Gastroesophageal sphincter (tissue), 4 donors: ENCODE measurements at places on chromosomes 2 and 18. TPM values are rescaled to one million over a fixed set of nuclear protein-coding genes. Genes with fewer than 3 reads are reported as not detected.
A peak's percentile ranks its signal among the peaks of the same experiment; 100 is the strongest.

DNA sequence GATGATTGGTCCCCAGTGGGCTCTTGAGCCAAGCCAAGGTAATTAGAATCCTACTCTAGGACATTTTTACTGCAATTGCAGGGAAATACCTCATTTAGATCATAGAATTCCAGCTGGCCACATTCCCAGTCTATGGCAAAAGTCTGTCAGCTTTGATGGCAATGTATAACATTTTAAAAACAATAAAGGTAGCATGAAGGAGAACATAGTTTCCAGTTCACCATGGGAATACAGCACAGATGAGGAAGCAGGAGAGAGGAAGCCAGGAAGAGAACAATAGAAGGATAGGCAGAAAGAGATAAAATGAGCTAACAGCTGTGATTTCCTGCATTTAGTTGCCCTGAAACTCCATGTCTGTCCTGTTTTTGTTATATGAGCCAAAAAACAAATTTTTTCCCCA, 897.3 kb upstream of the DDX18 start:
- no peak for ATAC-seq

DNA sequence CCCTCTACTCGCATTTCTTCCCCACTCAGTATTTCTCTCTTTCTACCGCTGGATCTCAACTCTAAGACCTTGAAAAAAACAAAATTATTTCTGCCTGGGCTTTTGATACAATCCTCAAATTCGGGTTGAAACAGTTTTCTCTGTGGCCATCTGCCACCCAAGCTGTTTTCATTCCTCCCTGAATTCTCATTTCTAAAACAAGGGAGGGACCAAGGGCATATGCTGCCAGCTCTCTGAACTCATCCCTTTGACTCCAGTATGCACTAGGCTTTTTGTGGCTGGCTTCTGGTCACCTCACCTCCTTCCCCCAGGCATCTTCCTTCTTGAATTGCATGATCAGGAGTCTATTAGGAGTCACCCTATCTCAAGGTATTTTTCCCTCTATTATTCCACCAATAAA, 49.5 kb downstream of the CCDC148 start:
- no peak for ATAC-seq

DNA sequence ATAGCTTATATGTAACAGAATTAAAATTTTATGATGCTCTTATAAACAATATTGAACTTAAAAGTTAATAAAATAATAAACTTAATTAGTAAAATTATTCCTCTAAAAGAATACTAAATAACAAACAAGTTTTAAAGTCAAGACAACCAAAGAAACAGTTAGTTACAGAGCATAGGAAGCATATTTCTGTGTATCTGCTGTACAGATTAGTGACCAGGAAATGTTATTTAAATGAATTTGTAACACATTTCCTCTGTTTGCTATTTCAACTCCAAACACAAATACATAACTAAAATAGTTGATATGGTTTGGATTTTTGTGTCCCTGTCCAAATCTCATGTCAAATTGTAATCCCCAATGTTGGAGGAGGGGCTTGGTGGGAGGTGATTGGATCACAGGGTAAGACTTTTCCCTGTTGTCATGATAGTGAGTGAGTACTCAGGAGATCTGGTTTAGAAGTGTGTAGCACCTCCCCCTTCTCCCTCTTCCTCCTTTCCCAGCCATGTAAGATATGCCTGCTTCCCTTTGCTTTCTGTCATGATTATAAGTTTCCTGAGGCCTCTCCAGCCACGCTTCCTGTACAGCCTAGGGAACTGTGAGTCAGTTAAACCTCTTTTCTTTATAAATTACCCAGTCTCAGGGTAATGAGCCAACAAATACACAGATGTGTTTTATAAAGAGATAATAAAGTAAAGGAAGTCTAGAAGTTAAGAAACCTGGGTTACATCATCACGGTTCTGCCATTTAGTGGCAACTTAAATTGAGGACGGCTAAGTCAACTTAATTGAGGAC, 51.8 kb downstream of the ROCK2 start:
- no peak for ATAC-seq

GRCh38 chr2:156896294-156896693, 361.2 kb upstream of the GALNT5 start:
- ATAC-seq, result no peak

DNA sequence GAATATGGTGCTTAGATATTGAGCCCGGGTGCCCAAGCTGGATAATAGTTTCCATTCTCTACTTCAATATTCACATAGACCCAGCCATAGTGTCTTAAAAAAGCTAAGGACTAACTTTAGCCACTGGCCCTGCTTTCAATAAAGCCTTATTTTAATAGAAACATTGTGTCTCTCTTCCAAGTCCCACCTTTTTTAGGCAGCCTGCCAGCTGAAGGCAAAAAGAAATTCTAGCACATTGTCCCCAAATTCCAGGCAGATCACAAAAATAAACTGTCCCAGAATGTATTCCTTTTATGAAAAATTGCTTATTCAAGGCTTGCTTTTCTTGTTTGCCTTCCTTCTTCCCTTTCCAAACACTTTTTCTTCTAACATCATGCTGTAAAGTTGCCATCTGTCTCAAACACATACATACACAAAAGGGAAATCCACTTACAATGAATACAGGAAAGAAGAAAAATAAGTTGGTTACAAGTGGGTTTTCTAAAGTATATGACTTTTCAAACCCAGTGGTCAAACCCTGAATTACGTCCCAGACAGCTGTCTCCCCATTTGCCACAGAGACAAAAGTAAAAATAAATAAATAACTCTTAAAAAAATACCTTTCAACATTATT, 778.5 kb downstream of the BCL11A start:
- no peak for ATAC-seq

DNA sequence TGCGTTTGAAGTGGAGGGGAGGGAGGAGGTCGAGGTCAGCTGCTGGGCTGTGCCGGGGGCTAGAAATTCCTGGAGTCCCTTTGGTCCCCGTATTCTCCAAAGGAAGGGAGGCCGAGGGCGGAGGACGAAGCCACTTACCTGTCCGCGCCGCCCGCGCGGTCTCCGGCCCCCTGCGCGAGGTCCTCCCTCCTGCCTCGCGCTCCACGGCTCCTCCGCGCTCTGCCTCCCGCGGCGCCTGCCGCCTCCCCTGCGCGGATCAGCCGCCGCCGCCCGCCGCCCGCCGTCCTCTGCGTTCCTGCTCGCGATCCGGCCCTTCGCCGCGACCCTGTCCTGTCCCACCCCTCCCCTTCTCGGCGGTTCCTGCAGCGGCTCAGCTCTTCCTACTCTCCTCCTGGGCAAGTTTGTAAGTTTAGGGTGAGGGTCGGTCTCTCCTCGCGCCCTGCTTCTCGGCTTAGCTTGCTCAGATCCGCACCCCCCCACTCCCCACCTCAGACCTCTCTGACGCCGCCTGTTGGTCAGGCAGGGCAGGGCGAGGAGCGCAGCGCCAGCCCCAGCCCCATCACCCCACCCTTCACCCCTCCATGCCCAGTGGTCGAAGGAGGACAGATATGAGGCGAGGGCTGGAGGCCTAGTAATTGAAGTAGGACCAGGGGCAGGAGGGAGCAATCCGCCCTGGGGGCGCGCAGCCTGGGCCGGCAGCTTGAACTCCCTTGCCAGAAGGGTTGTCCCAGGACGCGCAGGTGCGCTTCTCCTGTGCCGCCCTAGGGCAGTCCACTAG, 9.7 kb upstream of the SKOR2 start:
- ATAC-seq, result no peak

- ATAC-seq, result no peak
Measured at GRCh38 chr18:2337552-2338141, 233.7 kb downstream of the METTL4 start.

DNA sequence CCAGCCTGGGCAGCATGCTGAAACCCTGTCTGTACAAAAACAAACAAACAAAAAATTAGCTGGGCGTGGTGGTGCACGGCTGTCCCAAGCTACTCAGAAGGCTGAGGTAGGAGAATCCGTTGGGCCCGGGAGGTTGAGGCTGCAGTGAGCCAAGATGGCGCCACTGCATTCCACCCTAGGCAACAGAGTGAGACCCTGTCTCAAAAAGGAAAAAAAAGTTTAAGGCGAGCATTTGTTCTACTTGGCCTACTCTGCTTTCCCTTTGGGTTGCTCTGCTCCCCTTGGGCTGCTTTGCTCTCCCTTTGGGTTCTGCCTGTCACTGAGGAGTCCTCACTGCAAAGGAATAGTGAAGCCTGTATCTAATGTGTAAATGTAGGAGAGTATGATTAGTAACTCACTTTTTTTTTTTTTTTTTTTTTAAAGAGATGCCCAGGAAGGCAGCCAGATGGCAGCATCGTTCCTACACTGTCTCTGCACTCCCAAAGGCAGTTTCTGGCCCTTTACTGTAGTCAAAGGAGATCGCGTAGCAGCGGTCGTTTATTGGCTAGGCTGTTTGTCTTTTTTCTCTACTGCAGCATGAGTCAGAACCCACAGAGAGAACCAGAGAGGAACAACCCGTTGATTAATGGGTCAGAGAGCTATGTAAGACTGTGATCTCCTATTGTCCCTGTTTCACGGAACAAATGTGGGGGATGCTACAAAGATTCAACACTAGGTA, 118.3 kb upstream of the CWC22 start:
- ATAC-seq, result no peak

DNA sequence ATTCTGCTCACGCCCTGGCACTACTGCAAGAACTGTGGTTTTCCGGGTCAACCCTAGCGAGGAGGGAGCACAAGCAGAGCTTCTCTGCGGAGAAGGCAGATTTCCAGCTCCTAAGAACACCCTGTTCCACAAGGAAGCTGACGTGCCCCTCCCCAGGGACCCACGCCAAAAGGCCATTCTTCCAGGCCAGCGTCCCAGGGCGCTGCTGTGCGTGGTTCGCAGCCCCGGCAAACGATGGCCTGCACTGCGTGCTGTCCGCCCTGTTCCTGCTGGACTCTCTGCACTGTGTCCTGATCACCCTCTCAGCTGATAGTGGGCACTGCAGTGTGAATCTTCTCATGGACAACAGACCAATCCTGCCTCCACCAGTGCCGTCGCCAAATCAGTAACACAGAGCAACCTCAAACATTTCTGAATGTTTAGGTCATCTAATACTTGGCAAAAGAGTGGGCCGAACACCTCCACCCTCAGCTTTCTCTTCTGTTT, 49.1 kb downstream of the ADI1 start:
- ATAC-seq, result peak; percentile 93

DNA sequence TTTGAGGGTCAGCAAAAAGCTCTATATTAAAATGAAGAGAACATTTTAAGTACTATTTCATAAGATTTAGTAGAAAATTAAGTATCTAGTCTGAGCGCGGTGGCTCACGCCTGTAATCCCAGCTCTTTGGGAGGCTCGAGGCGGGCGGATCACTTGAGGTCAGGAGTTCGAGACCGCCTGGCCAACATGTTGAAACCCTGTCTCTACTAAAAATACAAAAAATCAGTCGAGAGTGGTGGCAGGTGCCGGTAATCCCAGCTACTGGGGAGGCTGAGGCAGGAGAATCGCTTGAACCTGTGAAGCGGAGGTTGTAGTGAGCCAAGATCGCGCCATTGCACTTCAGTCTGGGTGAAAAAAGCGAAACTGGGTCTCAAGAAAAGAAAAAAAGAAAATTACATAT, 1.6 kb downstream of the USP14 start:
- no peak for ATAC-seq

GRCh38 chr2:199979398-199979797, 24.0 kb downstream of the MAIP1 start:
- no peak for ATAC-seq

DNA sequence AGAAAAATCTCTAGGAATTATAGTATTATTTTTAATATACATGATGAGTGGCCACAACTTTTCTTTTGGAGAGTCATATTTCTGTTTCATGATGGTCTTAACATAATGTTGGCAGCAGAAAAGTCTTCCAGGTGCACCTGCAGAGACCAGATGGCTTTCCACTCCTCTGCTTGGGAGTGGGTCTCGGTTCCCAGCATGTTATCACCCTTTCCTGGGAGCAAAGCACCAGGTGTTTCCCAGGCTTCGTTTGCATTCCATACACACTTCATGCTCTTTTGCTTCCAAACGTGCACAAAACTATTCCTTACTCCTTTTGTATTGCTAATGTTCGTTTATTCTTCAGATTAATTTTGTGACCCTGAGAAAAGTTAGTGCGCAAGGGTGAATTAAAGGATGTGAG, 305.2 kb downstream of the CDH2 start:
- ATAC-seq, result no peak

DNA sequence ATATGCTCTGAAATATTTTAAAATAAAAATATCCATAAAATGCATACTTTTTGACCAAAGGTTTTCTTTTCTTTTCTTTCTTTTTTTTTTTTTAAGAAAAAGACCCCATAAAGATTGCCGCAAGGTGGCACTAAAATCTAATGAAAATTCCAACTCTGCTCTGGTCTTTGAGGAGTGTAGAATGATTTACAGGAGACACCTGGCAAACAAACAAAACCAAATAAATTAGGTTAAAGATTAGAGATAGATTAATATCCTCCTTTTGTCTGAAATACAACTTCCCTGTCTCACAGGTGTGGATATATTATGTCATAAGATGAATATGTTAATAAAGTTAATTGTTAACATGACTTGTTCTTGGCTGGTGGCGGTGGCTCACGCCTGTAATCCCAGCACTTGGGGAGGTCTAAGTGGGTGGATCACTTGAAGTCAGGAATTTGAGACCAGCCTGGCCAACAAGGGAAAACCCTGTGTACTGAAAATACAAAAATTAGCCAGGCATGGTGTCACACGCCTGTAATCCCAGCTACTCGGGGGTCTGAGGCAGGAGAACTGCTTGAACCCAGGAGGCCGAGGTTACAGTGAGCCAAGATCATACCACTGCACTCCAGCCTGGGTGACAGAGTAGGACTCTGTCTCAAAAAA, 3.5 kb upstream of the RHOB start:
- no peak for ATAC-seq

- ATAC-seq, result no peak
Measured at GRCh38 chr2:166331468-166331867, 44.3 kb downstream of the SCN9A start.

DNA sequence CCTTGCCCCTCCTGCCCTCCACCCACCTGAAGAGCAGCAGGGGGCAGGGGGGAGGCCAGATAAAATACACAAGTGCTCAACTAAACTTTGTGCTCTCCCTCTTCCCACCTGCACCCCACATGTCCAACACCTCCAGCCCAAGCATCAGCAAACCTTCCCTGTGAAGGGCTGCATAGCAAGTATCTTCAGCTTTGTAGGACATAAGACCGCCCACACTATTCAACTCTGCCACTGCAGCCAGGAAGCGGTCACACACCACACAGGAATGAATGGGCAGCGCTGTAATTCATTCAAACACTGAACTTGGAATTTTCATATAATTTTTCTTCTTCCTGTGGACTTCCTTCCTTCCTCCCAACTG, 27.5 kb downstream of the TFCP2L1 start:
- no peak for ATAC-seq

GRCh38 chr2:225486236-225486635, 86.7 kb downstream of the NYAP2 start:
- ATAC-seq, result no peak

Gene ORMDL1
- 43.6 TPM for total RNA-seq

Gene NCL
- 163 TPM for total RNA-seq

Gene GAL3ST2
- not detected for total RNA-seq

Gene ATOH8
- 79.5 TPM for total RNA-seq

Gene NPAS2
- total RNA-seq, result 22.3 TPM

Gene CYS1
- 8.6 TPM for total RNA-seq

Gene MC2R
- not detected for total RNA-seq

Gene C2orf74
- 41.6 TPM for total RNA-seq

Gene ABCG8
- total RNA-seq, result not detected

Gene MOGAT1
- total RNA-seq, result not detected

Gene SGPP2
- 0.89 TPM for total RNA-seq

Gene CDH19
- 24.9 TPM for total RNA-seq

Gene ATP6V1B1
- total RNA-seq, result not detected

Gene L3MBTL4
- total RNA-seq, result 0.46 TPM
